Metanephros (tissue), 2 donors: ENCODE measurements at places on chromosomes 16 and 17. TPM values are rescaled to one million over a fixed set of nuclear protein-coding genes. Genes with fewer than 3 reads are reported as not detected.

Gene GRIN2A
- total RNA-seq: 5.3 TPM

Gene PRSS36
- total RNA-seq: 0.76 TPM

Gene IGFBP4
- total RNA-seq: 198 TPM

Gene HAS3
- total RNA-seq: 4.3 TPM

Gene PRCD
- total RNA-seq: 4.6 TPM

Gene SMTNL2
- total RNA-seq: 95.6 TPM

Gene ATMIN
- total RNA-seq: 29.7 TPM

Gene CCL2
- total RNA-seq: 56.1 TPM

Gene XAF1
- total RNA-seq: 31.2 TPM

Gene C16orf96
- total RNA-seq: 0.12 TPM

Gene MRPL58
- total RNA-seq: 40.1 TPM

Gene RNF43
- 14.8 TPM for total RNA-seq

Gene KRT12
- total RNA-seq: not detected

Gene KRT222
- total RNA-seq: not detected

Gene CASKIN1
- total RNA-seq: 1.6 TPM

Gene CLEC19A
- total RNA-seq: 0.18 TPM

Gene ITGAD
- total RNA-seq: 0.18 TPM

Gene ATP2A1
- total RNA-seq: 157 TPM

Gene RSAD1
- total RNA-seq: 41.0 TPM

Gene TM4SF5
- 0.53 TPM for total RNA-seq

Gene ABAT
- total RNA-seq: 29.8 TPM

Gene SLC38A7
- 17.3 TPM for total RNA-seq

Gene ABCC11
- 0.23 TPM for total RNA-seq

Gene NOD2
- total RNA-seq: 2.8 TPM

Gene PPM1E
- total RNA-seq: 2.2 TPM

Gene ABCC6
- 23.2 TPM for total RNA-seq

Gene GNG13
- total RNA-seq: not detected

Gene GCGR
- total RNA-seq: 14.0 TPM

Gene NTN3
- 13.0 TPM for total RNA-seq

Gene PRAC1
- total RNA-seq: not detected

Gene BEAN1
- total RNA-seq: 0.99 TPM

Gene NKD1
- total RNA-seq: 12.6 TPM

Gene GP1BA
- 0.88 TPM for total RNA-seq
